Fibroblast of skin of back (primary cell): ENCODE measurements at places on chromosomes 4 and X.

GRCh38 chr4:71389149-71389827 is 50.5 kb downstream of the SLC4A4 start:
- DNase-seq: peak; percentile 71

DNA sequence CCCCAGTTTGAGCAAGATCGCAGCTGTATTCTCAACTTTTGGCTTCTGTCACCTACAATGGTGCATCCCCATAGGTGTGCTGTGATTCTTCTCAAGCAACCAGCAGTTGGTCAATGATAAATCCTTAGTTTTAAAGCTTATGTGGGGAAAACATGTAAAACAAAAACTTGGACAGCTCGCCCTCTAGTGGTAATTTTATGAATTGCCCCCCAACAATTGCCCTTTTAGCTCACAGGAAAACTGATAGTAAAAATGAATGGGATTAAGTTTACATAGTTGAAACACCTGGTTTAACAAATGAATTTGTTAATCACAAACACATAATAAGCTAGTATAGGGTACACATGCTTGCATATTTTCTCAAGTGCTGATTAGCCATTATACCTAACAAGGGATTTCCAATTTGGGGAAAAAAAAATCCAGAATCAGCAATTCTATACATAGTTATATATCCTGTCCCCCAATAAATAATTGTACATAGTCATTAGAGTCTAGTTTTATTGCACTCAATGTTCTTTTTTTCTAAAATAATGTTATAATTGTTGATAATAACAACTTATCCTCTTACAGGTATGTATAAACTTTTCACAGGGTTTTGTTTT is 30.1 kb downstream of the TEX13A start:
- peak; percentile 21 for DNase-seq

DNA sequence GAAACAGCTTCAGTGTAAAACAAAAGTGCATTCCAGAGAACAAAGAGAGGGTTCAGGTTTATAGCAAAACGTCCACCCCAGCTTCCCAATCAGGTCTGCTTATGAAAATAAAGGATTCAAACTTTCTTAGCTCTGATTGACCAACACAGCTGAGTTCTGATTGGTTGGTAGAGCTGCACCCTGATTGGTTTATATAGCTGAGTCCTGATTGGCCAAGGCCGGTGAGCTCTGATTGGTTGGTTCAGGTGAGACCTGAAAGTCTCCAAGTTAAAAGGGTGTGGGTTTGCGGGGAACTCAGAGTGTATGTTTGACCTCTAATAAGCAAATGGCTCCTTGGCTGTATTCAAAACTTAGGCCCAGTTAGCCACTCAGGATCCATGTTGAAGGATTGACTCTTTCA is 20.9 kb downstream of the CLRN2 start:
- DNase-seq: no peak

GRCh38 chr4:73053076-73053475 is 16.4 kb downstream of the COX18 start:
- DNase-seq: no peak

DNA sequence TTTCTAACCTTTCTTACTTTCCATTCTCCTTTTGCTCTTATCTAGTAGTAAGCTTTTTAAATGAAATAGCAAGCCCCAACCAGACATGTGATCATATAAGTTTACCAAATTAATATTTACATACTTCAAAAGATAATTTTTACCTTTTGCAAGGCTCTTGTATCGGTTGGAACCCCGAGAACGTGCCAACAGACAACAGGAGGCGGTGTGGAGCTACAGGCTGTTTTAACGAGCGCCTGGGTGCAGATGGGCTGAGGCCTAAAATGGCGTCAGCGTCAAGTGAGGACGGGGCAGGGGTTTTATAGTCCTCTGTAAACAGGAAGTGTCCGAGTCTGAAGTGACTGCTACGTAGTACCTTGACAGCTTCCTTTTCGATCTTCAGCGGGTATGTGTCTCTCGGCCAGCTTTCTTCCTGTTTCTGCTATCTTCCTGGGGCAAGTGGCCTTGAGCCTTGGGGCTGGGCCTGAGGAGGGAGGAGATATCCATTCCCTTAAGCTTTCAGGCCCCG is 342.7 kb downstream of the GALNTL6 start:
- DNase-seq: no peak

DNA sequence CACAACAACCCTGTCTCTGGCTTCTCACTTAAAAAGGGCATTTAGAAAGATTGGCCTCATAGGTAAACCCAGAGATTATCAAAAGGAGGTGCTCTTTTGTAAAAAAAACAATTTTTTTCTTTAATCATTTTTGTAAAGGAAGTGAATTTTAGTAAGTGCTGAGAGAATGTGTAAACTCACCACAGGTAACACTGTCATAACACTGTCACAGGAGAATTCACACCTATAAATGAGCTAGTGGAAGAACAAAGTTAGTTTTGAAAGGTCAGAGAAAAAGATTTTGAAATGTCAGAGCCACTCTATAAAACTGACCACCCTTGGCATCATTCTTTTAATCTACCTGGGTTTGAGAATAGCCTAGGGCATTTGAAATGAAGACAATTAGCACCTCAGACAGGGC is 3.3 kb upstream of the SH2D1A start:
- DNase-seq: no peak

DNA sequence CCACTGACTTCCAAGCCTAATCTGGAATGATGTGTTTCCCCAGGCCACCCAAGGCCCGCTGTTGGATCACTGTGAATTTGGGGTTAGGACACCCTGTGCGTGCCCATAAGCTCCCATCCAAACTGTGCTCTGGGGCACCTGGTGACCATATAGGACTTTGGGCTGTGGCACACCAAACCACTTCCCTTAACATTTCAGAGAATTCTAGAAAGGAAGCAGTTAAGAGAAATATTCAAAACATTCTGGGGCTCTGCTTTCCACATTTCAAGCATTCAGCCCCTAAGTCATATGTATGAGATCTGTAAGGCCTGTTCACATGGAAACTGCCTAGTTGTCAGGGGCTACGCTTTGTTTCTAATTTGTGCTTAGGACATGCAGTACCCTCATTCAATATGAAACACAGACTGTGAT is 14.4 kb downstream of the VGLL1 start:
- no peak for DNase-seq

- DNase-seq: no peak
These were observed 45.5 kb upstream of the RBPJ start for GRCh38 chr4:26275281-26275680.

GRCh38 chr4:101242441-101242840 is 104.9 kb downstream of the PPP3CA start:
- no peak for DNase-seq

DNA sequence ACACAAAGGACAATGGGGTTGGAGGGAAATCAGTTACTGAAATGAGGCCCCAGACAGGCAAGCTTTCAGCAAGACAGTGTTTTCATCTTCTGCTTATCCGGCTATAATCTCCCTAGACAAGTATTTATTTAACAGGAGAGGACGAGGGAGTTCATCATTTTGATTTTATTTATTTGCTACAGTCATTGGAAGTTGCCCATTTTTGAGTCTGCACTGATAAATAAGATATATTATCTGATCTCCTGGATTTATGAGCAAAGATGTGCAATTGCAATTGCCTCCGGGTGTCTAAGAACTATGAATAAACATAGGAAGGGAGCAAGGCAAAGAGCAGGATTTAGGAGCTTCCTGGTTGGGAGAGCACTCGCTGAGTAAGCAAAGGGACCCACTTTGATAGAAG is 263.2 kb upstream of the EDA2R start:
- no peak for DNase-seq

- DNase-seq: no peak
These were observed 31.7 kb downstream of the MAN2B2 start for GRCh38 chr4:6606465-6607235.

- DNase-seq: no peak
These were observed 773 bp downstream of the DAPP1 start for GRCh38 chr4:99817309-99817890.

DNA sequence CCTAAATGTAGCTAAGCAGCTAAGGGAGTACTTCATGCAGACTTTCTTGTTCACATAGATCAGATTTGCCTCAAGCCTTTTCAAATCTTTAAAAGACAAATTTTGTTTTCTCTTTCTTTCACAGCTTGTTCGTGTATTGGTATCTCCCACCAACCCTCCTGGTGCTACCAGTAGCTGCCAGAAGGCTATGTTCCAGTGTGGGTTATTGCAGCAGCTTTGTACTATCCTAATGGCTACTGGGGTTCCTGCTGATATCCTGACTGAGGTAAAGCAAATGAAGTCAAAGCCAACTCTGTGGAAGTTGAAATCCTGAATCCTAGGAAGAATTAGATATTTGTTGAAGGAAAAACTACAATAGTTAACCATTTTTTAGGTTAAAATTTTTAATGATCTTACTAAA is 62.6 kb downstream of the USO1 start:
- no peak for DNase-seq

DNA sequence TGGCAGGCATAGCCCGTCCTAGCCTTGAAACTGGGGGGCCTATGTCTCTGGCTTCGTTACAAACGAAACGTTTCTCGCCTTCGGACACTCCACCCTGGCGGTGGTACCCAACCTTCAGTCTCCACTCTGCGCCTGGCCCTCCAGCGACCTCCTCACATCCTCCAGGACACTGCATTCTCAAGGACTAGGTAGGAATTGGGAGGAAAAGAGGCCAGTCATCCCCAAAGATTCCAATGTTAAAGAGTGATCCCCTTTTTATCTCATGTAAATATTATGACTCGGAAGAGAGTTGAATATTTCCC is 2.1 kb upstream of the NKX6-1 start:
- DNase-seq: no peak

DNA sequence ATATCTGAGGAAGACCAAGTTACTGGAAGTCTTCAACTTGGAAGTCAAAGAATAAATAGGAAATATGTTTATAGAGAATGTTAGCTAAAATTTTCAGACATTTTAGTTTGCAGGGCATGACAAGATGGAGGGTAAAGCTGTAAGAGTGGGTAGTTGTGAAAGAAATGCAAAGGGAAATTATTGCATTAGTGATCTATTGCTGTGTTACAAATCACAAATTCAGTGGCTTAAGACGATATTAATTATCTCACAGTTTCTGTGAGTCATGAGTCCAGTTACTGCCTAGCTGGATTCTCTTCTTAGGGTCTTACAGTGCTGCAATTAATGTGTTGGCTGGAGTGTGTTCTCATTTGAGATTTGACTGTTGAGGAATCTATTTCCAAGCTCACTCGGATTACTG is 62.9 kb upstream of the CAMK2D start:
- no peak for DNase-seq

- DNase-seq: no peak
These were observed 195.4 kb downstream of the ANAPC10 start for GRCh38 chr4:144902614-144903013.

GRCh38 chr4:184215709-184216328 is 1.9 kb downstream of the ENPP6 start:
- no peak for DNase-seq

DNA sequence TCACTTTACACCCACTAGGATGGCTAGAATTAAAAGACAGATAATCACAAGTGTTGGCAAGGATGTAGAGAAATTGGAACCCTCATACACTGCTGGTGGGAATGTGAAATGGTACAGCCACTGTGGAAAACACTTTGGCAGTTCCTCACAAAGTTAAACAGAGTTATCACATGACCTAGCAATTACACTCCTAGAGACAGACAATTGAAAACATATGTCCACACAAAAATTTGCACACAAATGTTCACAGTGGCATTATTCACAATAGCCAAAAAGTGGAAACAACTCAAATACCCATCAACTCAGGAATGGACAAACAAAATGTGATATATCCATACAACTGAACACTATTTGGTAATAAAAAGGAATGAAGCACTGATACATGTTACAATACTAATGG is 5.7 kb downstream of the ZNF280C start:
- peak; percentile 9 for DNase-seq

DNA sequence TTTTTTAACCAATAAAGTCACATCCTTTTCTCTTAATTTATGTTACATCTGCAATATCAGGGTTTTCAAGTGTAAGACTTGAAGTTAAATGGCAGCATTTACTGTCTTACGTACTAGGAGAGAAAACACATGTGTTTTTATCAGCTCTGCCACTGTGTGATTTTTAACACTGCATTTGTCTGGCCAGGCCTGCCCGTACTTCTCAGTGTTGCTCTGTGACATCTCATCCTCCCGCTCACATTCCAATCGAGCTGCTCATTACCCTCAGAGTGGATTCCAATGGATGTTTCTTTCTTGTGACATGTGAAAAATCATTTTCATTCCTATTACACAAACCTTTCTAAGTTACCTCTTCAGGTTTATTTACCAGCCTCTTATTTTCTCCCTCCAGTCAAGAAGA is 420.3 kb downstream of the FAT4 start:
- peak; percentile 94 for DNase-seq

DNA sequence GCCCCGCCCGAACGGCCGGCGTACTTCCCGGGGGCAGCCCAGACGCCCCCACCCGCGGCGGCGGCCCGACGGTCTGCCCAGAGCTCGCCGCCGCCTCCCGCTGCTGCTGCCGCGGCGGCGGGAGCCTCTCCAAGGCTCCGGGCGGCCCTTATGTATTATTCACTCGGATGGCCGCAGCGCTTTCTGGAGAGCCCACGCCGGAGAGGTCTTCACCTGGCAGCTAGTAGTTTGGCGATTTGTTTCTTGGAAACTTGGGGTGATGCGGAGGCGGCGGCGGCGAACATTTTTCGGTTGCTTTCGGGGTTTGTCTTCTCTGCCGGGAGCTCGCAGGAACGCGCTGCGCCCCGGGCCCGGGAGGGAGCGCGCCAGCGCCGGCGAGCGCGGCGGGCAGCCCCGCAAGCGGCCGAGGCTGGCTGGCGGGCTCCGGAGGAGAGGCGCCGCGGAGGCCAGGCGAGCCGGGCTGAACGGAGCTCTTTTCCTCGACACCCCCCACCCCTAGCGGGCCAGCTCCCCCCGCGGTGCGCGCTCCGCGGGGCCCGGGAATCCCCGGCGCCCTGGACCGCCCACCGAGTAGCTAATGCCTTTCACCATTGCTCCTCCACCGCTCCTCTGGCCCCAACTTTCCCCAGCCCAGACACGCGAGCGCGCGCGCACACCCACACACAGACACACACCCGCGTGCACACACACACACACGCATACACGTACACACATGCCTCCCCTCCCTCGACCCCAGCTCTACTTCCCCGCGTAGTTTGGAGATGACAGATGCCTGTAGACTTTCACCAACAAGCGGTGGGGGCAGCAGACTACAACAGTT is 113.5 kb downstream of the DHX15 start:
- DNase-seq: peak; percentile 48

DNA sequence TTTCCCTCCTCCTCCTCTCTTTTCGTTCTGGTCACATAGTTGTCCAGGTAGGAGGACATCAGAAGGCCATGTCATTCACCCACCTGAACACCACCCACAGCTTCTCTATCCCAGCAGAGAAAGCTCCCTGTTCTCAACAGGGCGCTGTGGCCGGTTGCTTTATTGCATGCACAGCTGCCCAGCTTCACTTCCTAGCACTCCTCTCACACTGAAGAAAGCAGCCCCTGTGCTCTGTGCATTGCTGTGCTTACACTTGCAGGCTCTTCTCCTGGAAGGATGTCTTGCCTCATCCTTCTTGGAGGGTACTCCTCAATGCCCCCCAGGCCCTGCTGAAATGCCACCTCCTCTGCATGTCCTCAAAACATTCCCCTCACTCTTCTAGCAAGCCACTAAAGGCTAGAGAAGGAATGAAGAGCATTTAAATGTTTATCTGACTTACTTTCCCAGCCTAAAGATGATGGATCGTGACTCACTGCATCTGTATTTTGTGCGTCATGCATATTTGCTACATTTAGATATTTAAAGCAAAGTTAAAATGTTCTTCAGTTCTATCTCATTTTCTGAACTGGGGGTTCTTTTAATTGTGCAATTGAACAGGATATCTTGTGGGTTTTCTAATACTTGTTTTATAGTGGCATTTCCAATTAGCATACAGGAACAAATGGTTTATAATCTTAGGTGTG is 186.4 kb upstream of the PUDP start:
- peak; percentile 91 for DNase-seq
